ENCODE measurements at places on chromosomes 7 and 10.

DNA sequence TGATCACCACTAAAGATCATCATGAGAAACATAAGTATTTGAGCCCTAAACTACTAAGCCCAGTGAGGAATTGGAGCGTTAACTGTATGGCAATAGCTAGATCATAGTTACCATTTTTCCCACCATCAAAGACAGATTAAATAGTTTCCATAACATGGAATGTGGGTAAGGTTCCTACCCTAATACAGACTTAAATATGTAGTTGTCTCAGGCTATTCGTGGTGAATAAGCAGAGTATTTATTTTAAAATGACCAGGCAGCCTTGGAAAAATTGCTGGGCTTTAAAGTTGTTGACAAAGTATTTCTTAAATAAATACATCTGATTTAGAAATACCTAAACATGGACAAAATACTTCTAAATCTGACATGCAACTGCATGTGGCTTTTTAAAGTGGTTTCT lies 106.8 kb downstream of the NT5C2 start:
- no peak for DNase-seq

GRCh38 chr10:29619241-29619669 lies 15.5 kb downstream of the SVIL start:
- DNase-seq = no peak

DNA sequence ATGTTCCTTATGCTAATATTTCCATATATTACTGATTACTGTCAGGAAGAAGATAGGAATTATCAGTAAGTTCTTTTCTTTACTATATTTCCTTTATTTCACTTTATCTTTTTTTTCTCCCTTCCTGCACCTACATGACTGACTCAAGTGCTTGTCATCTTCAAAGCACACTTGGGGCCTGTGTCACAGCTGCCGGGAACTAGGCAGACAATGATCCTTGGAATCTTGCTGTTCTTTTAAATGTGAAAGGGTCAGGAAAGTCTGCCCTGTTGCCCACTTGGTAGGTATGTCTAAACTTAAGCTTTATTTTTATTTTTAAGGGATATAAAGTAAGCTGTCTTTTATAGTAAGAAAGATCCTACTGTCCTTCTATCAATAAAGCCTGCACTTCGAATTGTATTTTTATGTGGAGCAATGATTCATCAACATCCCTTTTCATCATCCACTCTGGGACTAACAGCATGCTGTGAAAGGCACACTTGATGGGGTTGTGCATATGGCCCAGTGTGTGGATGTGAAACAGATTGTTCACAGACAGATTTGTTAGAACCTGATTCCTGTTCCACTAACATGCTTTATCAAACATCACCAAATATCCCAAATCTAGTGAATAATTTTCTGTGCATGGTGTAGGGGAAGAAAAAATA lies 556.9 kb downstream of the DNAJB9 start:
- DNase-seq = no peak

GRCh38 chr7:33590916-33591315 lies 314.4 kb upstream of the BMPER start:
- DNase-seq = no peak

DNA sequence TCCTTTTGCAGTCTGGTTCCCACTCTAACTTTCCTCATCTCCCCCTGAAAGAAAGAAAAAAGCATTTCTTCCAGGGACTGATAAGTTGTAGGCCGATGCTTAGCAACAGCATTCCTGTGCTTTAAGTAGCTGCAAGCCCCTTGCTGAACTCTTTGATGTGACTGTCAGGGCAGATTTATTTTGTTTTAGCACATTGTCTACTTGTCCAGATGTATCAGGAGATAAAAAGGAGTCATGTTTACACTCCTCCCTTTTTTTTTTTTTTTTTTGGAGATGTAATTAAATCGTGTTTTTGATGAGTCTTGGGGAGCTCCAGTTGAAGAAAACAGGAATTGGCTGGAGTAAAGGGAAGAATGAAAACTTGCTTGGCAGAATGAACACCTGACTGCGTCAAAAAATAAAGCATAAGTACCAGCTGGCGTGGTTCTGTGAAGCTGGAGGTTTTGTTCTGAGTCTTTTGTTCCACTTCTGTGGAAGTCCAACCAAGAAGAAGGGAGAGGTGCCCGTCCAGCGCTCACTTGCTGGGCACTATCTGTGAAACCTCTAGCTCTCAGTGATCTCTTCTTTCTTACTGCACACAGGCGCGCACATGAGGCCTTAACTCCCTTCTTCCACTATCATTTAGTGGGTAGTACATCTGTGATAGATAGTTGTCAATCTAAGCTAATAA lies 871.7 kb downstream of the LRMDA start:
- peak; percentile 31 for DNase-seq

DNA sequence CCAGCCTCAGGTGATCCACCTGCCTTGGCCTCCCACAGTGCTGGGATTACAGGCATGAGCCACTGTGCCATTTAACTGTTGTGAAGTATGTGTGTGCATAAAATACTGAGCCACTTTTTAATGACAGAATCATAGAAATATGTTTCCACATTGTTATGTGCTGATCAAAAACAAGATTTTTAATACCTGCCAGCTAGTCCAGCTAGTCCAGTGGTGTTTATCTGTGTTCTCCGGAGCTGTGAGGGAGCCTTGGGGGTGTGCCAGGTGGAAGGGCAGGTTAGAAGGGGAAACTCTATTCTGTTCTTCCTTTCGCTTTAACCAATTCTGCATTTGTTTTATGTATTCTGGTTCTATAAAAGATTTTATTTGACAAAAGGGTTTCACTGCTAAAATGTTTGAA lies 7.0 kb downstream of the FAM221A start:
- no peak for DNase-seq

DNA sequence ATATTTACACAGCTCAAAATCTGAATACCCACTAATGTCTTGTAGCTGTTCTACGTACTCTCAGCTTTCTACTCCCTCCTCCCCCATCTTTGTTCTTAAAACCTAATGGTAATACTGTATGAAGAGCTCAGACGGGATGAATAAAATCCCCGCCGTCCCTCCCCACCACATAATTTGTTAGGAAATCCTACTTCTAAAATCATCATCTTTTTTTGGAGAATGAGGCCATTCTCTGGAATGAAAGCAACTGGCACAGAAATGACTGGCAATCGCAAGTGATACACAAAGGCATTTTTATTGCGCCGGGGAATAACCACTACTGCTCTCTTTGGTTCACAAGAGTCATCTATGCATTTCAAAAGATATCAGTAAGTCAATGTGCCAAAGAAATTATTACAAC lies 27.3 kb downstream of the SLC35B4 start:
- no peak for DNase-seq

DNA sequence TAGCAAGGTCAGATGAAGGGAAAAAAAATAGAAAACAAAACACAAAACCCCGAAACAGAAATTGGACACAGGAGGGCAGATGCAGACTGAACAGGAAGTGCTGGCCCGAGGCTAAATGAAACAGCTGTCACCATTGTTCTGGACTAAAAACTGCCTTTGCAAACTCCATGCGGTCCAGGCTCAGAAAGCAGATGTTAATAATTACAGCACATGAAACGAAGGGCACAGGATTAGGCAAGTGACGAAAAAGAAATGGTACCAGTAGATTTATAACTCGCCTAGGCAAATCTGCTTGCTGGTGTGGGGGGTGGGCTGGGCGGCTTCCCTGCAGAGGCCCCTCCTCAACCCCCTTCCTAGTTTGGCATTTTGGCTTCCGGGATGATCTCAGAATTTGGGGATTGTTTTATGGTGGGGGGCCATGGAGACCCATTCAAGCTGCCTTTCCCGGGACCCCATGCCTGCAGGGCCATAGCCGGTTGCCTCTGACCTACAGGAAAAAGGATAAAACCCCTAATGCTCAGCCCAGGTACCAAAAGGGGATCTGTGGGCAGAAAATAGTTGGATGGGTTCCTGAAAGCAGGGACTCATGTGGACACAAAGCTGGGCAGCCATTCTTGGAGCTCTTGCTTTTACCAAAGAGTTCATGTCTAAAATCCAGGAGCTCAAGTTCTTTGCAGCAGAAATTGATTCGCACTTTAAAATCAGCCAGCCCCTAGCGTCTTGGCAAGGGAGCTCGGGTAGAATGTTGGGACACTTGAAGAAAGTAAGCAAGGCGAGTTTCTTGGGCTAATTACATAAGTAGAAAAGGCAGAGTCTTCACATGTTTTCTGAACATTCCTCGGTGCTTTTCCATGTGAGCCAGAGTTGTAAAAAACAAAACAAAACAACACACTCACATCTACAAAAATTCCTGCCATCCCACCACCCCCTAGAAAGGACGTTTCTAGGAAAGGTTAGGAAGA lies 39.0 kb upstream of the EMX2 start:
- no peak for DNase-seq

- no peak for DNase-seq
Measured at GRCh38 chr10:74451127-74451829, 300.3 kb downstream of the ADK start.

DNA sequence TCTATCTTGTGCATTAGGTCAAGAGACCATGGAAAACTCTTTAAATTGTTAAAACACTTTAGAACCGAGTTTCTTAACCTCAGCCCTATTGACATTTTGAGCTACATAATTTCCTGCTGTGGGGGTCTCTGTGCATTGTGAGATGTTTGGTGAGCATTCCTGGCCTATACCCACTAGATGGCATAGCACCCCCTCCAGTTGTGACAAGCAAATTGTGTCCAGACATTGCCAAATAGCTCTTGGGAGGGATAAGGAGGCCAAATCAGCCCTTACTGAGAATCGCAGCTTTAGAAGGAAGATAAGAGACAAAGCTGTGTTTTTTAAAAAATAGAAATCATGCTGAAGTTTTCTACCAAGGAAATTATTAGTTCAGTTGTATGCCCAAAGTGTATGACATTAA lies 1158.5 kb upstream of the C7orf33 start:
- DNase-seq = peak; percentile 29

GRCh38 chr7:100401811-100402210 lies 26.7 kb downstream of the ZCWPW1 start:
- DNase-seq = no peak

DNA sequence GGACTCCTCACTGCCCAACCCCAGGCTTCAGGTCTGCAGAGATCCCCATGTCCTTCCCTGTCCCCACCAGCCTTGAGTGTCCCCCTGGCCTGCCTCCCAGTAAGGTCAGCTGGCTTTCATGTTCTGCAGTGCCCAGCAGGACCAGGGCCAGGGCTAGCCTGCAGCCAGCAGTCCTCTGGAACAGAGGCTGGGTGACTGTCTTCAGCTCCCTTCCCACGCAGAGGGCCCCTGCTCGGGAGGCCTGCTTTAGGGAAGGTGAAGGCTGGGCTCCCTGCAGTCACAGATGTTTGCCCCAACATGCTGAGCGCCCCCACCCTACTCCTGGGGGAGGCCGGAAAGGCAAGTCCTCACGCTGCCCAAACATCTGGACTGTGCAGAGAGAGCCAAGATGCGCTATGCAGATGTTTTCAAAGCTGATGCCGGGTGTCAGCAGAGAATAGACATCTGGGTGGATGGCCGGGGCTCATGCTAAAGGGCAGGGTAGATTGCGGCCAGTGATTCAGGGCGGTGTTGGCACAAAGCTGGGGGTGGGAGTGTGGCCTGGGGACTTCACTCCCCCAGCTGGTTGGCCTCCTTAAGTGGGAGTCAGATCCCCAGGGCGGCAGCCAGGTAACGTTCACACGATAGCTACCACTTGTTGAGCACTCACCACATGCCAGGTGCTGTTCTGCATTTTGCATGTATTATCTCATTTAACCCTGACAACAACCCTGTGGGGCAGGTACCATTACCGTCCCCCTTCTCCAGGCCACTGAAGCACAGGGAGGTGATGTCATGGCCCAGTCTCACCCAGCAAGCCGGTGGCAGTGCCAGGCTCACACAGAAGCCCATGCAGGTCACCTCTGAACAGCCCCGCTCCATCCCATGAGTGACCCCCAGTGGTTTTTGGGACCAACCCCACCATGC lies 71.2 kb upstream of the COL13A1 start:
- DNase-seq = no peak

DNA sequence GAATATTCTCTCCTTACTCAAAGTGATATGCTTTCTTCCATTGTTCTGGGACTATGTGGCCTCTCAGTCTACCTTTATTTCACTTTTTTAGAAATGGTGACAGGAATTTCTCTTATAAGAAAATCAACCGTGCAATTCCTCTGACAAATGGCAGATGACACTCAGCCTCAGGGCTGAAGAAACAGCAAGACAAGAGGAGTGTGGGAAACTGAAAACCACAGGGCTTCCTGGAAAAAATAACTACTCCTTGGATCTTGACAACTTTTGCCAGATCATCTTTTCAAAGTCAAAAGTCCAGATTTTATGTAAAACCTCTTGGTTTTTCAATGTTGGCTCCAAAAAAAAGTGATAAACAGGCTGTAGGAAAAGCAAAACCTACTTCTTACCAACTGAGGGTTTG lies 121.5 kb downstream of the TYW1B start:
- DNase-seq = no peak

GRCh38 chr10:17703706-17704105 lies 48.3 kb upstream of the TMEM236 start:
- no peak for DNase-seq

GRCh38 chr7:66043681-66044497 lies 31.7 kb upstream of the ASL start:
- DNase-seq = peak; percentile 71

GRCh38 chr10:77922566-77923179 lies 3.9 kb downstream of the DLG5 start:
- peak; percentile 35 for DNase-seq

DNA sequence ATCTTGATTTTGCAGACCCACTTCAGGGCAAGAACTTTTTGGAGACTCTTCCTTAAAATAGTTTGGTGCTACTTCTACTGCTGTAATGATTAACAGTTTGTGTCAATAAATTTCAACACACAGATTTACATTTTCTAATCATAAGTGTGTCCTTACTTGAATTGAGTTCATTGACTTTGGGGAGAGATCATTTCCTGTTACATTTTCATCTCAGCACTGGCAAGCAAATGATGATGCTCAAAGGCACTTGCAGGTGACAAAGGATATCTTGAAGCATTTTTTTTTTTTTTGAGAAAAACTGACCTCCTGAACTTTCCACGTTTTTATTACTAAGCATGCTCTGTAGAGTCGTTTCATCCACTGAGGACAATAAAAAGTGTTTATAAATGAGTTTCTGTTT lies 52.7 kb downstream of the GPR85 start:
- no peak for DNase-seq

- no peak for DNase-seq
Measured at GRCh38 chr10:75410132-75411005, 8.8 kb upstream of the ZNF503 start.

DNA sequence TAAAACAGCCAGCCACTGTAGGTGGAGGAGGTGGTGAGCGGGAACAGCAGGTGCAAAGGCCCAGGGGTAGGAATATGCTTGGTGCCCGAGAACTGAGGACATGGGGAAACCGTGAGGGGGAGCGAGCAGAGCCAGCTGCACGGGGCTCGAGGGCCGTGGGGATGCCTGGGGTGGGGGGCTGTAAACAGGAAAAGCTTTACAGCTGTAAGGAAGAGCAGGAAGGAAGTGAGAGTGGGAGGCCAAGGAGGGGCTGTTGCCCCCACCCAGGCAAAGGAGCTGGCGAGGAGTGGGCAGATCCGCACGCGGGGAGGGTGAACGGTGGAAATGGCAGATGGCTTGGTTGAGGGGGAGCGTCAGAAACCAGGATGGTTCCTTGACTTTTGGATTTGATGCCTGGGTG lies 34.4 kb downstream of the ZMIZ1 start:
- no peak for DNase-seq

GRCh38 chr10:69838853-69839252 lies 37.1 kb downstream of the COL13A1 start:
- DNase-seq = no peak

GRCh38 chr7:2564970-2565540 lies 6.3 kb downstream of the IQCE start:
- no peak for DNase-seq

All from hematopoietic multipotent progenitor cell treated with erythropoietin and hydrocortisone succinate and interleukin-3 and kit ligand, for 4 days (in vitro differentiated cells).